ENCODE measurements at places on chromosomes 11 and 22.

DNA sequence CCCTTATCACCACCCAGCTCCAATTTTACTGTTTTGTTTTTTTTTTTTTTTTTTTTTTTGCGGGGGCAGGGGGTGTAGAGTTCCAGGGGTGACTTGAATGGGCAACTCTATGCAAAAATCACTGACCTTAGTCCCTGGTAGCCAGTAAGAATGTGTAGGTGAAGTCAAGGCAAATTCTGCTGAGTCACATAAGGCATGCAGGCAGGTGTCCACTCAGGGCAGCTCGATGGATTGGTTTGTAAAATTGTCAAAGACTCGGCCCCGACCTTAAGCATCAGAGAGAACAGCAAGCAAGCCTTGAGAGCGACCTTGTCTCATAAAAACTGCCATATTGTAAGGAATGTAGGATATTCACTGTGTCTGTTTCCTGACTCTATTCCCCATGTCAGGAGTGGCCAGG, 151.3 kb upstream of the SEZ6L start:
- no peak for ATAC-seq

DNA sequence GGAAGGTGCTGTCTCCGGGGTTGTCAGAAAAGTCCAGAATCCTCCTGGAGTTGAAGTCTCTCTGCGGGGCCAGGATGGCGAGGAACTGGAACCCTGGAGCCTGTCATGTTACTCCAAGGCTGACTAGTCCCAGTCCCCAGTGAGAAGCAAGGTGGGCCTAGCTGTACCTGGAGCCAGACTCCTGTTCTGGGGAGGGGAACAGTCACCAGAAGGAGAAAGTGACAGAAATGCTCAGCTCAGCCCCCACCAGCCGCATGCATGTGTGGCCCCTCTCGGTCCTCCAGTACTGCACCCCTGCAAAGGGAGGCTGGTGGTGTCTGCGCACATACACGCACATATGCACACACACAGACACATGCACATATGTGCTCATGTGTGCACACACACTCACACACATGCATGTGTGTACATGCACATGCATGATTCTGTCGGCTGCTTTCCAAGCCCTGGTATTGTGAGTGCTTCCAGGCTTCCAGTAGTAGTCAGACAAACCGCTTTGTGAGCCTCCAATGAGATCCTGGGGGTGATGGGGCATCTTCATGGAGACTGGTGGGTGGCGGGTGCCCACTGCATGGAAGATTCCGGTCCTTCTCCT, 54.3 kb downstream of the RTL6 start:
- no peak for ATAC-seq

DNA sequence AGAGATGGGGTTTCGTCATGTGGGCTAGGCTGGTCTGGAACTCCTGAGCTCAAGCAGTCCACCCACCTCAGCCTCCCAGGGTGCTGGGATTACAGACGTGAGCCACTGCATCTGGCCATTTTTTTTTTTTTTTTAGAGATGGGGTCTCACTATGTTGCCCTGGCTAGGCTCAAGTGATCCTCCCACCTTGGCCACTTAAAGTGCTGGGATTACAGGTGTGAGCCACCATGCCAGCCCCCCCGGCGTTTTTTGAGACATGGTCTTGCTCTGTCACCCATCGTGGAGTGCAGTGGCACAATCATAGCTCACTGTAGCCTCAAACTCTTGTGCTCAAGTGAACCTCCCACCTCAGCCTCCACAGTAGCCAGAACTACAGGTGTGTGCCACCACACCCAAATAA, 16.5 kb downstream of the RHBDD3 start:
- ATAC-seq, result no peak

GRCh38 chr22:26409719-26410335, 19.2 kb upstream of the ASPHD2 start:
- ATAC-seq, result no peak

DNA sequence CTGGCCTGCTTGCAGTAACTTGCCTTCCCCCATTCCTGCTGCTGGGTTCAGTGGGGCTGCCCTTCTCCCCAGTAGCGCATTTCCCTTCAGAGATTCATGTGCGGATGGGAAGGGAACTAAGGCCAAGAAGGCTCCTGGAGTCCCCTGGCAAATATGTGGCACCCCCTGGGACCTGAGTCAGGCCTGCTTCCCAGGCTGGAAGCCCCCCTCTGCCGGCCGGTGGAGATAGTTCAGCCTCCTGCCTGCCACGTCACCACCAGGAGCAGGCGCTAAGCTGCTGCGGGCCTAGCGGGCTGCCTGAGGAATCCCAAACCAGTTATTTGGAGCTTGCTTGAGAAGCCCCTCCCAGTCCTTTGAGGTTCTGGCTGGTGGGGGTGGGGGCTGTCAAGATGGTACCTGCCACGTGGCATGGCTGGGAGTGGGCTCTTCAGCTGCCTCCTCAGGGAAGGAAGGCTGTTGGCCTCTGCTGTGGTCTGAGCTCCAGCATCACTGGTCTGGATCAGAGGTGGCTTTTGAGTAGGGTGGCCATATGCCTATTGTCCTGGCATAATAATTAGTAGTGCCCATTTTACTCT, 2.0 kb downstream of the SERPINH1 start:
- no peak for ATAC-seq

- ATAC-seq, result no peak
Measured at GRCh38 chr11:58762284-58763119, 30.8 kb upstream of the GLYAT start.

- no peak for ATAC-seq
Measured at GRCh38 chr11:10439351-10439750, 15.7 kb upstream of the AMPD3 start.

- no peak for ATAC-seq
Measured at GRCh38 chr11:35953081-35953760, 9.4 kb downstream of the LDLRAD3 start.

DNA sequence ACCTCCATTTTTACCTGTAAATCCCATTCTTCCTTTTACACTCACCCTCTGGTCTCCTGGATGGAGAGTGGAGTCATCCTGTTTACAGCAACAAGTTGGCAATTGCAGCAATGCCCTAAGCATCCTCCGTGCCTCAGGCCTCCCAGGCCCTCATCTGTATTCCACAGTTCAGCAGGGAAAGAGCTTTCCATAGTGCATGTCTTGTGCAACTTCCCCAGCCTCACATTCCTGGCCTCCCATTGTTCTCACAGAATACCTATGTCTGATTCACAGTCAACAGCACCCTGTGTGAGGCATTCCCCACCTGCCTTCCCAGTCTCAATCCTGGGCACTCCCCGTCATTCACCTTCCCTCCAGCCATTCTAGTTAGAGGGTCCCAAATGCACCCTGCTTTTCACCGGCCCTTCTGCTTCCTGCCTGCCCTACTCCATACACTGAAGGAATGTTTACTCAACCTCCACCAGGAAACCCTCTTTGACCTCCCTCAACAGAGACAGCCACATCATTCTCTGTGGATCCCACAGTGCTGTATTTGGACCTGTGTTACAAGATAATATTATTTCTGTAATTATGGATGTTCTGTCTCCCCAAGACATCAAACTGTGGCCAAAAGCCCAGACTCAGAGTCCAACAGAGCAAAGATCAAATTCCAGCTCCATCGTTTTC, 405.7 kb downstream of the BUD13 start:
- ATAC-seq, result no peak

- peak; percentile 32 for ATAC-seq
Measured at GRCh38 chr22:37266581-37267134, 15.7 kb upstream of the CYTH4 start.

DNA sequence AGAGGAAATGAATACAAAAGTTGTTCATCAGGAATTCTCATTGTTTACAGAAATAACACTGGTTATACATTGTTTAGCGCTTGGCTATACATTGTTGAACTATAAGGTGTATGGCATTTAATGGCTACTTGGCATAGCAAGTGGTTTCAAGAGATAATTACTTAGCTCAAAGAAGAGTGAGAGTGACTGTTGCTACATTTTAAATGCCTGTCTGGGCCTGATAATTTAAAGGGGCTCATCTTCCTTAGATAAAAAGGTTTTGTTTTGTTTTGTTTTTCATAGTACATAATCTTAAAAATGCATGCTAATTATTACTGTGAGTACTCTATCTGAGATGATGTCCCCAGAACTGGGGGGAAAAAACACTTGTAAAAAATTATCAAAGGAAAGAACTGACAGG, 1.5 kb upstream of the SMPD1 start:
- ATAC-seq, result no peak

- ATAC-seq, result no peak
Measured at GRCh38 chr22:31836010-31836409, 82.2 kb downstream of the DEPDC5 start.

DNA sequence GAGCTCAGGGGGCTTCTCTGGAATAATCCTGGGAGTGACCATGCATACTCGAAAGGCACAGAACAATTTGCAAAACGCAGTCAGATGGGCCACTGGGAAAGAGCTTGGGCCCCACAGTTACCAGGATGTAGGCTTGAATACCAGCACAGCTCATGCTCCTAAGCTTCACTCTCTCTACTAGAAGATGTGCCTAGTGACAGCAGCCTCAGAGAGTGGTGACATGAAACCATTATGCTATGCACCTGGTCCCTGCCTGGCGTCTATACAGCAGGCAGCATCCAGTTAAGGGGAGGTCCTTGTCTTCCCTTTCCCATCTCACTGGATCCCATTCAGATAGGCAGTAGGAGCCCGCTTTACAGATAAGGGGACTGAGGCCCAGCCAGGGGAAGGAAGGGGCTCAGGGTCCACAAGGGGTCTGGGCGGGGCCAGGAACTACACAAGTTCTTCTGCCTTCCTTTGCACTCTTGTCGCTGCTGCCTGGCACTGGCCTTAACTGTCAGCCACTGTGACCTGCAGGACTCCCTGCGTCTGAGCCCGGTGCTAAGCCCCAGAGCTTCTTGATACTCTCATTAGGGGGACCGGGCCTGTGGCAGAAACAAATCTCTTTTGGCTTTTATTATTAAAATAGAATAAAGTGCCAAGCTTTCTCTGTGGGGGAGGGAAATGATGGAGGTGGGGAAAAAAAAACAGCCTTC, 21.2 kb upstream of the RASD2 start:
- no peak for ATAC-seq

DNA sequence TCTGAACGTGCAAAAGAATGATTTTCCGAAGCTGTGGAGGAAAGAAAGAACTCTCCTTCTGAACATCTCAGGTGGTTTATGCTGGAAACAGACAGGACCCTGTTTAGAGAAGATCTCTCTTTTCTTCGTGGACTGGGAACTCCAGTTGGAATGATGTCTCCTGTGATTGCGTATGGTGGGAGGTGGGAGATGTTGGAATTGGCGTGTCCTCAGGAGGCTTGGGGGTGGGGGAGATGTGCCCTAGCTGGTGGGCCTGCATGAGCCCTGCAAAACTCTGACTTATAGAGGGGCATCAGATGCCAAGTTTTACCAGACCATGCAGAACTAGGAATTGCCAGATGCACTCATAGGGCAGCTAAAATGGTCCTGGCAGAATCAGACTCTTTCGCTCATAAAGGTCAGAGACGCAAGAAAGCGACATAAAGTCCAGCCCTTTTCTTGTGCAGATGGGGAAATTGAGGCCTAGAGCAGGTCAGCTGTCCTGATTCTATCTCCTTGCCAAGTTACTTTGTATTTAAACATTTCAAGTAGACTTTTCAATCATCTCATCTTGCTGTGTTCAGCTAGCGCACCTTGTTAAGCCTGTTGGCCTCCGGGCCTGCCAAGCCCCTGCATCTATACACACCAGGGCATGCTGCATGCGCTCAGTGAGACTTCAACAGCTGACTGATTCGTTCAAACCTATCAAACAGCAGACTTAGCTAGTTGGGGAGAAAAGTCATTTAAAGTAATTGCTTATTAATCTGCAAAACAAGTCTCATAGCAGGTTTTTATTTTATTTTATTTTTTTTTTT, 34.2 kb upstream of the EHF start:
- ATAC-seq, result no peak

- peak; percentile 97 for ATAC-seq
Measured at GRCh38 chr22:21735200-21736083, at the start of gene YPEL1. Gene YPEL1 (minus strand): TSS chr22:21735794. CDS start chr22:21710744, 25,050 bp downstream.

- ATAC-seq, result no peak
Measured at GRCh38 chr22:28607795-28608194, 71.8 kb downstream of the TTC28 start.

DNA sequence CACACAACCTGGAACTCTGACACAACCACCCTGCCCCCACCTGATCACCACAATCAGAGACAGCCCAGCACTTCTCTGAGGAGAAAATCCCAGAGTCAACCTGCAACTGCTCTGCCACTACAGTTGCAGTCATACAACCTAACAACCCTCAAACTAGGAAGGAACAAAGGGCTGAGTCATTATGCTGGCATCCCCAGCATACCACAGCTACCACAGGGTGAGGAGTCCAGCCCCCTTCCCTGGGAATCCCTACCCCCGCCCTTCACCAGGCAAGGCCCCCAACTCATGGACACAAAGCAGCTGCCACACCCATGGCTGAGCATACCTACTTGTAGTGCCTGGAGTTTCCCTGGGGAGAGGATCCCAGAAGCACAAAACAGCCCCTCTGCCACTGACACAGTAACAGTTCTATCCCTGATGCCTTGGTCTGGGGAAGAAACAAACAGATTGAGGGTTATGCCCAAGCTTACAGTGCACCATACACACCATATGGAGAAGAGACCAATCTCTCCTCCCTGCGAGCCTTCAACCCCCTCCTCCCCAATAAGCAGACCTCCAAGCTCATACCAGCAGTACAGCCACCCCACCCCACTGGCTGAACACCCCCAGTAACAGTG, 68.5 kb upstream of the C11orf58 start:
- no peak for ATAC-seq

All from stimulated activated memory B cell treated with anti-CD40 and anti-IgM and Interleukin-4, amounts not matched to agents 10 μg/mL and 1 μg/mL and 100 μg/mL, for 72 hours (primary cell).